ENCODE measurements at places on chromosomes 3 and 15.

GRCh38 chr3:114092151-114093015, 35.8 kb downstream of the QTRT2 start:
- peak; percentile 5 for DNase-seq

- DNase-seq = peak; percentile 49
These were observed 587 bp downstream of the NPHP3 start for GRCh38 chr3:132721479-132722164.

- no peak for DNase-seq
These were observed 24.6 kb upstream of the ANPEP start for GRCh38 chr15:89839167-89839810.

- DNase-seq = no peak
These were observed 273.3 kb upstream of the TGFBR2 start for GRCh38 chr3:30333143-30333542.

GRCh38 chr15:40104865-40105516, 3.7 kb downstream of the BMF start:
- peak; percentile 71 for DNase-seq

DNA sequence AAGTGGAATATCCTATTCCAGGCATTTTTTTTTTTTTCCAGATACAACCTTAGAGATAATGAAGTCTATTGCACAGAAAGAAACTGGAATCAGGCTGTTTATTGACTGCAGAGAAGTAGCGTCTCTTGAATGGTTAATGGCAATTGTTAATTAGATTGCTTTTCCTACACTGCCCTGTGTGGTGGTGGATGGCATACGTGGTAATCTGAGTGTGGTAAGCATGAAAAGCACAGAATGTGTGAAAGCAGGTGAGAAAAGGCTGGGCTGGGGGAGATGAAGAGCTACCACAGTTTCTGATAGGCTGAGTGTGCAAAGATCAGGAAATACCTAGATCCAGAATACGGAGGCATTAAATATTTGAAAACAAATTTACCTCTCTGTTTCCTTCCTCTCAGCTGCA, 486.3 kb upstream of the TBL1XR1 start:
- no peak for DNase-seq

GRCh38 chr15:29910068-29910467, 87.8 kb upstream of the TJP1 start:
- no peak for DNase-seq

GRCh38 chr3:36312351-36312750, 68.0 kb upstream of the STAC start:
- no peak for DNase-seq

DNA sequence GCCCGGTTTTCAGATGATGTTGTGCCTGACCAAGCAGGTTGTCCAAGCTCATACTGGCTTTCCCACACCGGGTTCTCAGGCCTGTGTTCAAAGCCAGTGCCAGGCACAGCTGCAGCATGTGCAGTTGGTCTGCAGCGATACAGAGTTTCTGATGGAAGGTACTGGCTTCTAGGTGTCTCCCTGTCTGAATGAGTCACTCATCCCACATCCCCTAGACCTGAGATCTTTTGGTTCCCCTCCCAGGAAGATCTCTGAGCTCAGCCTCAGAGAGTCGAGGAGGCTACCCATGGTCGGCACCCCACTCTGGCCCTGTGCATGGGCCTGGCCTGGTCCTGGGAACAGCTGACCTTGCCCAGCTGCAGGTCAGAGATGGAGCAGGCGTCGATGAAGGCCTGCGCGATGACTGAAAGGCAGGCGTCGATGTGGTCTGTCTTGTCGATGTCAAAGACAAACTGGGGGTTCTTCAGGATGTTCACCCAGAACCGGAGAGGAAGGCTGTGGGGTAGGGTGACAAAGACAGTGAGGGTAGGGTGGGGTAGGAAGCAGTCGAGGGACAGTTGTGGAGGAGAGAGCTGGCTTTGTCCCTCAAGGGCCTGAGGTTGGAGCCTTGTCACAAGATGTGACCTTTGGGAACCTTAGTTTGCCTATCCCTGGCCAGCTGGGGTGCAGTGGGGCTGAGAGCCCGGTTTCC, 15.3 kb downstream of the H1-8 start:
- DNase-seq = no peak

DNA sequence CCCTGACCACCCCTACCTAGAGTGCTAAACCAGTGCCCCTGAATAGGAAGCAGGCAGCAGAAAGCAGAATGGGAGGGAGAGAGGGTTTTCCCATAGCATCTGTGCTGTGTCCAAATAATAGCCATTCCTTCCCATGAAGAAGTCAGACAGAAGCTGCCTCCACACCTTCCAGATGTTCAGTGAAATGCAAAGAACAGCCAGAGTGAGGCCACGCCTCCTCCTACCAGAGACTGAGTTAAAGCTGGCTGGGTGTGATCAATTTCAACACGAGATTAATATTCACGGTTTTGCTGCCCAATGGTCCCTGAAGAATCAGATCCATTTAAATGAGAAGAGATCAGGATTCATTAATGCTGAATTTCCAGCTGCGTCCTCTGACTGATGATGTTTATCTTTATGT, 111.8 kb downstream of the SRGAP3 start:
- DNase-seq = no peak

- DNase-seq = no peak
These were observed 274.9 kb upstream of the SEMA6D start for GRCh38 chr15:47442371-47442770.

DNA sequence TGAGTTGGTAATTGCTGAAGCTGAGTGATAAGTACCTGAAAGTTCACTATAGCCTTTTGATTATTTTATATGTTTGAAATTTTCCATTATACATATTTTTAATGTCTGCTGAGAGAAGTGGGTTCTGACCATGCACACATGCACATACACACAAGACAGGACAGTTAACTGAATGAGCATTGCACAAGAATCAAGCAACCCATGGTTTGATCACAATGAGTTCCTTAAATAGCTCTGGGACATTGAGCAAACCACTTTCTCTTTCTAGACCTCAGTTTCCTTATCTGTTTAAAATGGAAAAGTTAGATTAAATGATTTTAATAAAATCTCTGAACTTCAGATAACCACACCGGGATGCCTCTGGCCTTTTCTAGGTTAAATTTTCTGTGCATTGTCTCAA, 26.7 kb downstream of the SNTN start:
- no peak for DNase-seq

- DNase-seq = peak; percentile 84
These were observed 114.7 kb downstream of the ETFA start for GRCh38 chr15:76196269-76197231.

DNA sequence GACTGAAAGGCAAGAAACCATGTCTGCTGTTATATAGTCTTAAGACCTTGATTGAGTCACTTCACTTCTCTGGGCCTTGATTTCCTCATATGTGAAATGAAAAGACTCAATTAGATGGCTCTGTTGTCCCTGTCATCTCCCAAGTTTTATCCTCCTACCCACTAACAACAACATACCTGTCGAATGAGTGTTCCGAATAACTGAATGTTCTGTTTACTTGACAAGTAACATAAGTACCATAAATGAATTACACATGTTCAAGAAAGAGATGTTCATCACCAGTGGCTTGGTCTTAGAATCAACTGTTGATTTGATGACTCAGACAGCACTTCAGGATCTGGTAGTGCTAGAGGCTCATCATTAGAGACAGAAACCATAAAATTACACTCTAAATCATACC, 311.7 kb downstream of the VPS13C start:
- DNase-seq = peak; percentile 79

DNA sequence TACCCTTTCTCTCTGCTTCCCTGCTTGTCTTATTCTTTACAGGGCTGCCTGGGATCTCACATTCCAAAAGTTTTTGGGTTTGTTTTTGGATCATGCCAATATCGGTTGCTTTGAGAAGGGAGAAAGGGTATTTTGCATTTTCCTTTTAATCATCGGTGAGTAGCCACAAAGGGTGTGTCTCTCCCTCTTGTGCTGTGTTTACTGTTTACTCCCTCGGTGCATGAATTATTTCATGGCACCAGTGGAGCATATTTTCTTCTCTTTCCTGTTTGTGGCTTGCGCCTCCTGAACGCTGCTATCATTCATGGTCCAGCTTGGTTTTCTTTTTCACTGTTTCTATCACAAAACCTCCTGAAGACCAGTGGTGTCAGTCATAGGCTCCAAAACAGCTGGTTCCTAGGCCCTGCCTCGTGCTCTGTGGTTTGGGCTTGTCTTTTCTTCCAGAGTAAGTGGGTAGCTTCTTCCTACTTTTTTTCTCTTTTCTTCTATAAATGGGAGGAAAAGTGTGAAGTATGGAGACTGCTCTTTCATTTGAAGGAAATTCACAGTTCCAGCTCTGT, 54.9 kb downstream of the IGF1R start:
- DNase-seq = no peak

- DNase-seq = no peak
These were observed 103.1 kb downstream of the DTWD1 start for GRCh38 chr15:49723981-49724380.

GRCh38 chr15:34252545-34252944, 27.7 kb downstream of the EMC4 start:
- no peak for DNase-seq

GRCh38 chr15:85910834-85911233, 116.1 kb upstream of the KLHL25 start:
- peak; percentile 3 for DNase-seq

DNA sequence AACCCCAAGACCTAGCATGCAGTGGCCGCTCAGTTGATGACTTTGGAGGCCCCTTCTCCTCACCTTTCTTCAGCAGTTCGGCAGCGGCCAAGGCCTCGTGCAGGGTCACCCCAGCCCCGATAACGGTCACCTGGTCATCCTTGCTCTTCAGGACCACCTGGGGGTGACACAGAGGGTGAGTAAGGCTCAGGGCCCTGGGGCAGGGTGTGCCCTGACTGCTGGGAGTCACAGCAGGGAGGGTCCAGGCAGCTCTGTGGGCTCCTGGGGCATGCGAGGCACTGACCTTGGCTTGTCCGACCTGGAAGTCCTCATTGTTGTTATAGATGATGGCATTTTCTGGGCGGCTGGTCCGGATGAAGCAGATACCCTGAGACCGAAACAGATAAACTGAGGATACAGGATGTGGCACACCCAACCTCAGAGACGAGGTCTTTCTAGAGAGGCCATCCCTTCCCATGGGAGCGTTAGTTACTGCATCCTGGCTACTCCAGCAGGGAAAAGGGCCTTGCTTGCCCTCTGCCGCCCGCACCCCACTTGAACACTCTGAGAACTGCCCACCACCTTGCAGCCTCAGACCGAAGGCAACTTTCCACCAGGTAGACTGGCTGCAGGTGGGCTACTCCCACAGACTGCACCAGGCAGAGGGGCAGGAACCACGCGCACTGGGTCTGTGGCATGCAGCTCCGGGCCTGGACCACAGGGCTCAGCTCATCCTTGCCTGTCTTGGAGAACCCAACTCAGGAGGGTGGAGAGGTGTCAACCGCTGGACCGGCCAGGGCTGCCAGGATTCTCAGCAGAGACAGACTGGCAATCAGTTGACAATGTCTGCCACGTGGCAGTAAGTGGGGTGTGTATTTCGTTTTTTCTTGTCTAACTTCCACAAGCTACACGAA, 27.6 kb downstream of the TKT start:
- DNase-seq = no peak

DNA sequence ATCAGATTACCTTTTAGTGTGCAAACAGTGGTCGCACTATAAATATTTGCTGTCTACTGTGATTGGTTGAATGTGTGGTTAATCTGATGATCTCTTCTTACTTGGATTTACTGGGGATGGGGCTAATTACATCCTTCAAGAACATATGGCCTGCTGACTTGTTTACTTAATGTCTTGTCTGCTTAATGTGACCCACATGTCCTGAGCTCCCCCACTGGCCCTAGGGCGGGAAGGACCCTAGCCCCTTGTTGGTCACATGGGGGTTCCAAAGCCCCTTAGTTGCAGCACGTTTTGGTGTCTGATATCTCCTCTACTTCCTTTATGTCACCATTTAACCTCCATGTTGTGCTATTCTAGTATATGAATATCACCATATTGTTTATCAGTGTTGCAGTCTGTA, 17.8 kb upstream of the P2RY12 start:
- DNase-seq = no peak

- peak; percentile 74 for DNase-seq
These were observed 6.4 kb downstream of the CELSR3 start for GRCh38 chr3:48656061-48656840.

- no peak for DNase-seq
These were observed 35.5 kb upstream of the TM4SF4 start for GRCh38 chr3:149438981-149439380.

GRCh38 chr15:24772686-24773373, 97.3 kb downstream of the NPAP1 start:
- peak; percentile 51 for DNase-seq

- DNase-seq = peak; percentile 85
These were observed 237.1 kb upstream of the CFAP20DC start for GRCh38 chr3:59286791-59287531.

DNA sequence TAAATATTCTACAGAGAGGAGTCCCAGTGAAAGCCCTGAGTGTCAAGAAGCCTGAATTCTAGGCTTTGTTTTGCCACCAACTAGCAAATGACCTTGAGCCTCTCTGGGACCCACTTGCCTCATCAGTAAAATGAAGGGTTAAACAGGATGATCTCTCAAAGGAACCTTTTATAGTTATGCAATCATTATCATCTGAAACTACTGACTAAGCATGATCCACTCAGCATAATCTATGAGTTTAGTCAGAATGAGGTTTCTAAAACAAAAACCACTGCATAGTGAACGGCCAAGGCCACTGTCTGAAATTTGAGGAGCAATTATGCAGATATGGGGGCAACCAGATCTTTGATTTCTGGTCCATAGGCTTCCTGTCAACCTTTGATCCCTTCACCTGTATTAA, 319.0 kb downstream of the MECOM start:
- peak; percentile 71 for DNase-seq

- DNase-seq = no peak
These were observed 41.8 kb downstream of the FILIP1L start for GRCh38 chr3:100072326-100073048.

DNA sequence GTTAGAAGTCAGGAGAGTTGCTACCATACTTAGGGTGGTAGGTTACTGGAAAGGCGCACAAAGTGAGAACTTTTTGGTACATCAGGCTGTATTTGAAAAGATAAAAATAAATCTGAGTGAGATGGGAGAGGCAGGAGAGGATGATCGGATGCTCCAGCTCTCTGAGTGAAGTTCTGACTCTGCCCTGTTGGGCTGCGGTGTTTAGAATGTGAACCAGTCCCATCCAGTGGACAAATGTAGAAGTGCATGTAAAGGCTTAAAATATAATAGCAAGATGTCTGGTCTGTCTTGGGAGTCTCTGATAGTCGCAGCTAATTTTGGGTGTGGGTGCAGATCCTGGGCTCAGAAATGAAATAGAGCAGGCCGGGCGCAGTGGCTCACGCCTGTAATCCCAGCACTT, 30.4 kb downstream of the ACKR2 start:
- DNase-seq = peak; percentile 60

- DNase-seq = no peak
These were observed 979 bp upstream of the ZNF621 start for GRCh38 chr3:40523781-40524180.

Data from mammary epithelial cell (primary cell).